ENCODE measurements at places on chromosomes 7 and 10. TPM values are rescaled to one million over a fixed set of nuclear protein-coding genes. Genes with fewer than 3 reads are reported as not detected.

DNA sequence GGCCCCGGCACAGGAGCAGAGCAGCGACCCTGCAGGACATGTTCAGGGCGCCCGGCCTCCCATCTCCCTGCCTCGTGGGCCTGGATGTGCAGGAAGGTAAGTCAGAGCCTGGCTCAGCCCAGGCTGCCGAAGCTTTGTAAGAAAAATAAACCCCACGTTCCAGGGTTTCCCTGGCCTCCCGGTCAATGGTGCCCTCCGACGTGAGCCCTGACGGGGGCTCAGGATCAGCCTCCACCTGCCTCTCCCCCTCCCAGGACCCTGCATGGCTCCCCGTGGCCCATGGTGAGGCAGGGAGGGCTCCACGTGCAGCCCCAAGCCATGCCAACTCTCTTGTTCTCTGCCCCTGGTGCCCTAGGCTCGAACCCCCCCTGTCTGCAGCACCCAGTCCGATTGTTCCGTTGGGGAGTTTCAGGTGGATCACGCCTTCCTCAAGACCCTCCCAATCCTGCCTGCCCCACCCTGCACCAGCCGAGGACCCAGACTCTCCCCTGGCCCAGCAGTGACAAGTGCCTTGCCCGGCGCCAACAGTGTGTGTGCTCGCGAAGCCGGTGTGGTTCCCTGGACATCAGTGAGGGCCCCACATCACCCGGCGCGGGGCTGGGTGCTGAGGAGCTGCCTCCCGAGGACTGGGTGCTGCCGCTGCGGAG is 73.2 kb downstream of the PDGFA start:
- no peak for DNase-seq

- DNase-seq: no peak
Observed at GRCh38 chr10:48542471-48543181, 62.2 kb downstream of the ARHGAP22 start.

DNA sequence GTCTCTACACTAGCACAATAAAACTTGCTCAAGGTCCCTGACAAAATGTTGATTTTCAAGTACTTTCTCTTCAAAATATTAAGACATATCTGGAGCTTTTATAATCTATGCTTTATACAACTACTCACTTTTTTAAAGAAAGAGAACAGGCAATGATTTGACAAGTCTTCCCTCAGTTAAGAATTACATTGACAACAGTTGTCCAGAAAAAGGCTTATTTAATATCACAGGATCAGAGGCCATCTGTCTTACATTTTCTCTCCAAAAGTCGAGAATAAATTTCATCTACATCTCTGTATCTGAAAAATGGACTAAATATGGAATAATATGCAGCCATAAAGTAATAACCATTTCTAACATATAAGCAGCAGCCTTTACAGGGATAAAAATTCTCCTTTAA is 8.2 kb upstream of the RNF148 start:
- DNase-seq: no peak

DNA sequence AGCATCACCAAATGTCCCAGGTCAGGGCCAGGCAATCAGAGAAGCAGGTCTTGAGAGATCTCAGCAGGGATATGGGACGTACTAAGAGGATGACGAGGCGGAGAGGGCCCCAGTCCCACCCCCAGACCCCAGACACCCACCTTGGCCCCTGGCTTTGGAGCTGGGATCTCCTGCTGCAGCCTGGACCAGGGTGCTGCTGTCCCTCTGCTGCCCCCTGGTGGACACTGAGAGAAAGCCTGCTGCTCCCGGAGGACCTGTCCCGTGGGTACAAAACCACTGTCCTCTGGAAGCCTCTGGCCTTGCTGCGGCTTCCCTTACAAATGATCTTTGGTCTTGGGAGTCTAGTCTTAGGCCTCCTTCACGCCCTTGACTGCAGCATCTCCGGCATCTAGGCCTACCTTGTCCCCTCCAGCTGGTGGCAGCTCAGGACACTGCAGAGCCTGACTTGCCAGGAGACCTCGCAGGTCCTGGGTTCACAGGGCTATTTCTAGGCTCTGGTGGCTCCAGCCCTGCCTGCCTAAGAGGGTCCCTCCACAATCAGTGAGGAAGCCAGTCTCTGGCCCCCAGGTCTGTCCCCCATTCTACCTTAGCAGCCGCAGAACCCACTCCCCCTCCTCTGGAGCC is 97.1 kb downstream of the RGS10 start:
- DNase-seq: peak; percentile 81

- no peak for DNase-seq
Observed at GRCh38 chr10:856416-857157, 74.9 kb downstream of the LARP4B start.

DNA sequence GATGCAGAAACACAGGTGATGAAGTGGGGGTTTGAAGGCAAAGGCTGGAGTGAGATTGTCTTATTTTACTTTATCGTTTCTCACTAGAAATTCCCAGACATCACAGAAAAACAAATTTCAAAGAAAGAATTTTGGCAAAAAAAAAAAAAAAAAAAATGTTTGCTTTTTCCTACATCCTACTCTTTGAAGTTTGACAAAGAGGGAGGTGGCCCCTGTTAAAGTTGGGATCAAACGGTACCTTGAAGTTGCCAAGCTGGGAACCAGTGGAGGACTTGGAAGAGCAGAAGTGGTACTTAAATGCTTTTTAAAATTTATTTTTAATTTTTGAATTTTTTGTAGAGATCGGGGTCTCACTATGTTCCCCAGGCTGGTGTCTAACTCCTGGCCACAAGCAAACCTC is 63.9 kb upstream of the KIF5B start:
- no peak for DNase-seq

The OR6V1 gene
- not detected for total RNA-seq

DNA sequence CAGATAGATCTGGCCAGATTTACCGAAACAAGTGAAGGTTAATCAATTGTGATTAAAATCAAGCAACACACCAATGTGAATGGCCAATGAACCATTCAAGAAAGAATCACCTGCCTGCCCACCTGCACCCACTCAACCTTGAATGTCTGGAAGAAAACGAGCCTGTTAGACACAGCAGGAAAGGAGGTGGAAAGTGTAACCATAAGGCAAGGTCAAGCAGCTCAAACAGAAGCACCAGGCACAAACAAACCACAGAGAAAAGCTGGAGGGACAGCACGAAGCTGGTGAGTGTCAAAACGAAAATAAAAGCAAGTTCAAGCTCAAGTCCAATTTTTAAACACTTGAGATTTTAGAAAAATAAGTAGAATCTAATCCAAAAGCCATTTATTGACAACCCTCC is 64.9 kb downstream of the STEAP1B start:
- no peak for DNase-seq

The INTS1 gene
- total RNA-seq: 94.3 TPM

- DNase-seq: no peak
Observed at GRCh38 chr7:145123502-145123901, 287.6 kb upstream of the TPK1 start.

The NCF1 gene
- total RNA-seq: 8.3 TPM

The SEPHS1 gene
- 36.6 TPM for total RNA-seq

DNA sequence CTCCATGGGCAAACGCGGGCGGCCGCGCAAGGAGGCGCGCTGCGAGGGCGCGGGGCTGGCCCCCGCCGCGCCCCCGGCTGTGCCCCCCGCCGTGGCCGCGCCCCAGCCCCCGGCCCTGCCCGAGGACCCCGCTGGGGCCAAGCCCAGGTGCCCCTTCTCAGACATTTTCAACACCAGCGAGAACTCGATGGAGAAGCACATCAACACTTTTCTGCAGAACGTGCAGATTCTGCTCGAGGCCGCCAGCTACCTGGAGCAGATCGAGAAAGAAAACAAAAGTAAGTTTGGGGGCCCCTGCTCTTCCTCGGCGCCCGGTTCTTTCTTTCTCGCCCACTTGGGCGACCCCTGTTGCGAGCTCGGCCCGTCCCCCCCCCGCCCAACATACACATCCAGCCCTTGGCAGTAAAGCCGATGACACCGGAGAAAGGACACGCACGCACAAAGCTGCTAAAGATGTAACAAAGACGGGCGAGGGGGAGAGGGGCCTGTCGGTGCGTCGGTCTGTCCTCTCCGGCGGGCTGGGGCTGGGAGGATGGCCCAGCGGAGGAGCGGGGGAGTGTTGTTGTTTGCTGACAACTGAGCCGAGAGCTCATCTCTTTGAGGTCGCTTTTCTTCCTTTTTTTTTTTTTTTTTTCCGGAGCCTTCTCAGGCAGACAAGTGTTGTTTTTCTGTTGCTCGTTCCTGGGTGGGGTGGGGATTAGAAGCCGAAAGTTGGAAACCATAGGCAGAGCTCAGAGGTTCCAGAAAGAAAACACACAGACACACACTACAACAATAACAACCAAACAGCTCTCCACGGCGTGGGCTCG is 604 bp downstream of the MXI1 start:
- DNase-seq: peak; percentile 55

DNA sequence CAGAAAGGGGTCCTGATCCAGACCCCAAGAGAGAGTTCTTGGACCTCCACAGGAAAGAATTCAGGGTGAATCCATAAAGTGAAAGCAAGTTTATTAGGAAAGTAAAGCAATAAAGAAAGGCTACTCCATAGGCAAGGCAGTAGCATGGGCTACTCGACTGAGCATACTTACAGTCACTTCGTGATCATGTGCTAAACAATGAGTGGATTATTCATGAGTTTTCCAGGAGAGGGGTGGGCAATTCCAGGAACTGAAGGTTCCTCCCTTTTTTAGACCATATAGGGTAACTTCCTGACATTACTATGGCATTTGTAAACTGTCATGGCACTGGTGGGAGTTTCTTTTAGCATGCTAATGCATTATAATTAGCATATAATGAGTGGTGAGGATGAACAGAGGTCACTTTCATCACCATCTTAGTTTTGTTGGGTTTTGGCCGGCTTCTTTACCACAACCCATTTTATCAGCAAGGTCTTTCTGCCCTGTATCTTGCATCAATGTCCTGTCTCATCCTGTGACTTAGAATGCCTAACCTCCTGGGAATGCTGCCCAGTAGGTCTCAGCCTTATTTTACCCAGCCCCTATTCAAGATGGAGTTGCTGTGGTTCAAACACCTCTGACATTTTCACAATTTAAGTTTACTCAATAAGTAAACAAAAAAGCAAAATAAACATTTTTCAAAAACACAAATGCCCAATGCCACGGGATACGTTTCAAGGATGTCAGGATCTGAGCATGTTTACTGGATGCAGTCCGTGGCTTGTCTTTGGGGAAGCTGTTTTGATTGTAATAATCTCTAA is 37.0 kb downstream of the ALOX5 start:
- DNase-seq: no peak

- no peak for DNase-seq
Observed at GRCh38 chr10:3090914-3091787, 23.8 kb downstream of the PFKP start.

The AS3MT gene
- total RNA-seq: 0.27 TPM

The PALD1 gene
- total RNA-seq: 15.9 TPM

- no peak for DNase-seq
Observed at GRCh38 chr7:101669307-101669706, 40.2 kb upstream of the MYL10 start.

The CASD1 gene
- 50.2 TPM for total RNA-seq

The AKR1D1 gene
- total RNA-seq: not detected

The FOXP2 gene
- total RNA-seq: 88.0 TPM

The MUC3A gene
- total RNA-seq: 105 TPM

DNA sequence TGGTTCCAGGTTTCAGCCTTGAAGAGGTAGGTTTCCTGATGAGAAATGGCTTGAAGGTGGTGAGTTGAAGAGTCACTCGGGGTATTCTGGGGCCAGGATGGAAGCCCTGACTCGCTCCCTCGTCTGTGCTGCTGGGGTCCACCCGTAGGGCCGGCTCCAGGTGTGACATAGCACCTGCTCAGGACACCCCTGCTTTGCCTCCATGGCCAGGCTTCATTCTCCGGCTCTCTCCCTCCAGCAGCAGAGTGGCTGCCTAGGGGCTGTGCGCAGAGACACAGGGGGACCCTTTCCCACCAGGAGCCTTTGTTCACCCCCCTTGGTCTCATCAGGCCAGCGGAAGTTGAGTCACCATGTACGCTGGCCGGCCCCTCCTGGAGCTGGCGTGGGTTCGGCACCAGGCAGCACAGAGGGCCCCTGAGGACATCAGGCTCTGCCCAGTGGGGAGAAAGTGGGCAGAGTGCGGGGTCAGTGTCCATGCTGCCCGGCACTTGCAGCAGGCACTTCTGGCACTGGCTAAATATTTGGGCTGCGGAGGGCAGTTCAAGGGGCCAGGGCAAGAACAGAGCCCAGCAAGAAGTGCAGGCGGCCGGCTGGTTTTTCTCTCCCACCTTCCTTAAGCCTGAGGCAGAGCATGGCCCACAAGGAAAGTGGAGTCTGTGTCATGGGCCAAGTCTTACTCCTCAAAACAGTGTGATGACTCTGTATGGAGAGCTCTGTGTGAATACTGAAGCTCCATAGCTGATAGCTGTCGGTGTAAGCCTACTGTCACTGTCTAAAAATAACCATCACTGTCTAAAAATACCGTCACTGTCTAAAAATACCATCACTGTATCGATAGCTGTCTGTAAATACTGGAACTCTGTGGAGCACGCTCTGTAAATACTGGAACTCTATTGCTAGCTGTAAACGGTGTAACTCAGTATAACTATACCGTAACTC is 3.7 kb upstream of the PRKAR1B start:
- peak; percentile 23 for DNase-seq

The CRYGN gene
- not detected for total RNA-seq

All from mucosa of descending colon (tissue), 3 donors.